ENCODE measurements at places on chromosomes 1 and 21. TPM values are rescaled to one million over a fixed set of nuclear protein-coding genes. Genes with fewer than 3 reads are reported as not detected.

ABCG1 gene
- total RNA-seq = 2.9 TPM

RGS1 gene
- total RNA-seq = not detected

GPR157 gene
- total RNA-seq = 3.9 TPM

LYPD8 gene
- not detected for total RNA-seq

IL20 gene
- not detected for total RNA-seq

OXCT2 gene
- total RNA-seq = 2.4 TPM

TNFSF4 gene
- total RNA-seq = 5.3 TPM

ZNF593OS gene
- not detected for total RNA-seq

LCE1B gene
- not detected for total RNA-seq

ZNF648 gene
- total RNA-seq = not detected

LAD1 gene
- total RNA-seq = not detected

PODN gene
- 12.1 TPM for total RNA-seq

RGS16 gene
- 0.16 TPM for total RNA-seq

OR2L3 gene
- not detected for total RNA-seq

CDK11B gene
- 7.3 TPM for total RNA-seq

FCGR1A gene
- not detected for total RNA-seq

RPE65 gene
- total RNA-seq = under 0.01 TPM

RAD54L gene
- 4.9 TPM for total RNA-seq

MLLT11 gene
- 1.8 TPM for total RNA-seq

S100A7A gene
- total RNA-seq = not detected

ERICH3 gene
- total RNA-seq = not detected

Data from cardiac atrium fibroblast (primary cell).